ENCODE measurements at places on chromosomes 3 and 15. TPM values are rescaled to one million over a fixed set of nuclear protein-coding genes. Genes with fewer than 3 reads are reported as not detected.

DNA sequence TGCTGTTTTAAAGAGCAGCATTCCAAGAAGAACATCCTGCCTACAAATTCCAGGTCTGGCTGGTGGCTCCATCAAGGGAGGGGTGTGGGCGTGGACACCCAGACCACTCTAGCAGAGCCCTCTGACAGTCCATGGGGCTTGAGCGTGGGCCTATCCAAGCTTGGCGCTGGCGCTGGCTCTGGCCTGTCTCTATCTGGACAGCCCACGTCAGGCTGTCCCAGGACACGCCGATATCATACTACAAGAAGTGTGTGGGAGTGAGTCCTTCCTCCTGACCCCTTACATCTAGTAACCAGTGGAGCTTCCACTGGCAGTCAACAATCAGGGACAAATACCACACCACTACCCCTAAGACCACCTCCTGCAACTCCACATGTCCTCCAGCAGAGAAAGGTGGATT, 17.1 kb upstream of the DUSP7 start:
- no peak for DNase-seq

DNA sequence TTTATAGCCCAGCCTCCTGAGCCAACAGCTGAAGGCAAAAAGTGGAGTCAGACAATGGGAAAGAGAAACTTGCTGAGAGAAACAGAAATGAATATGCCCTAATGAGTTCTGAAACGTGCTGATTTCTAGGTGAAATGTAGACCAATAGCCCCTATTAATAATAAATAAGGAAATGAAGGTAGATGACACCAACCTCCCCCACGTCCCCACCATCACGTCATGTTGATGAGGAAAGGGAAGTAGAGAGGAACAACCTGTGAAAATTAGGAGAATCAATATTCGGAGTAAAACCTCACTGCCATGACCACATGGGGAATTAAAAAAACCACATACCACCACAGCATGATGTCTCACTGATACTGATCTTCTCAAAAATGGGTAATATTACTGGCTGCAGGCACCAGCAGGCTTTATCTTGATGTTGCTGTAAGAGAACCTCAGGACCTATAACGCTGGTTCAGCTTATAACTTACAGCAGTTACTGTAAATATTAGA, 64.0 kb downstream of the KAT2B start:
- no peak for DNase-seq

DNA sequence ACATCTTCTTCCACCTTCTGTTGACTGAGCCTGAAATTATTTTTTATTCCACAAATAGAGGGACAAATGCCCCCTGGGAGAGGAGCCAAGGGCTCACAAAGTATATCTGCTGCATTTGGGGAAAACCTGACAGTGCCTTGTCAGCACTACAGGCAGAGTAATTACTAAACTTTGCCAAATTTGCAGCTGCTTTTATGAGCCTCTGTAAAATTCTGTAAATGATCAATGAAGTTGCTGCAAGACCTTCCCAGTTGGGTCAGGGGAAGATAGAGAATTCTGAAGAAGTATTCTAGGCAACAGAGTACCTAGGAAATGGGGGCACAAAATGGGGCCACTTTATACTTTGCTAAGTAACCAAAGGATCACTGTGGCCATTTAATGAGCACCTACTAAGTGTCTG, 10.5 kb downstream of the GHSR start:
- no peak for DNase-seq

DNA sequence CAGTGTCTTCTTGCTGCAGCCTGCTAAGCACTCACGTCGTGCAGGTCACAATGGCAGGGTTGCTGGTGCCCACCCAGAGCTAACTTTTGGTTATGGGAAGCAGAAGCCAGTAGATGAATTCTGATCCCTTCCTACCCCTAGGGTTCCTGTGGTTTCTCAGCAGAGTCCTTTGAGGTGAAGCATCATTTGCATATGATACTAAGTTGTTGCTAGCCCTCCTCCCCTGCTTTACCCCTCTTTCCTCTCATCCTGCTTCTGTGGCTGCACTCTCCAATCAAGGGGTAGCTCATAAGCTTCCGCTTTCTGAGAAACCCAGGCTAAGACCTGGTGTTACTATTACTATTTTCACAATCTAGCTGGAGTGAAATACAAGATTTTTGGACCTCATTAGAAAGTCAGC, 22.1 kb upstream of the HEG1 start:
- peak; percentile 76 for DNase-seq

- DNase-seq = no peak
Observed at GRCh38 chr3:58706395-58707167, 40.0 kb upstream of the FAM3D start.

GRCh38 chr15:76208084-76208785, 103.0 kb downstream of the ETFA start:
- no peak for DNase-seq

DNA sequence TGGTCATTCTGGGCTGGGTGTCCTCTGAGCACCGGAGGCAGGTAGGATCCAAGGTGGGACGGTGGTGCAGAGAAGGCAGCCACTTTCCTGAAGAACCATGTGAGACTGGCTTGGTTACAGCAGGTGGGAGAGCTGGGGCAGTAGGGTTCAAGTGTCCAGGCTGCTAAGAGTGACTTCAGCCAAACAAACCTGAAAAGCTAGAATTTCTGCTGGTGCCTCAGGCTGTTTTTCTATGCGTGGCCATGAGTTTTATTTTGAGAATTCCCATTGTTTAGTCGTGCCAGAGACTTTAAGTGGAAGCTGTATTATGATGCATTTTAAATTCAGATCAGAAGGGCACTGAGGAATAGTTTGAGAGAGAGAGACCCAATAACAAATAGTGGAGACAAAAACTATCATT, 20.1 kb downstream of the USP13 start:
- no peak for DNase-seq

DNA sequence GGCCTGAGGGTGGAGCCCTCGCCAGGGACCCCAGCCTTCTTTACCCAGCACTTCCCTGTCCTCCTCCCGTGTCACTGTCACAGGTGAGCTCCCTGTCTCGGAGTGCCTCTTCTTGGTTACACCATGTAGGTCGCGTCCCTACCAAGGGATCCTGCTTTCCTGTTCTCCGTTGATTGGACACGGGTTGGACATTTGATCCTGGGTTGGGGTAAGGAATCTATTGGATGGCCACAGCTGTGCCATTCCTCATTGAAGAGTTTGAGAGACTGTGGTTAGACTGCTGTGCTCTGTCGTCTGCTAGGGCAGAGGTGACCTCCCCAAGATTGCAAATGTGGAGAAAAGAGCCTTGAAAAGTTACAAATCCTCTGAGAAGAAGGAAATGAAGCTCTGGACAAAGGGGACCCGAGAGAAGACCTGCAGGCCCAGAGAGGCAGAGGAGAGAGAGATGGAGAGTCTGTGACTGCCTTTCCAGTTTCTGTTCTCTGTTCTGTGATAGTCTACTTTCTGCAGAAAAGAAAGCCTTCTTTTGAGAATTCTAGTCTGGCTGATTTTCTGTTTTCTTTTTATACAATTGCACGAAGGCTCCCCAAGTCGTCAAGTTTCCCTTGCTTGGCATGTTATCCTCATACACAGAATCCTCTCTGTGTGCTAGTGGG, 325.7 kb upstream of the RGMA start:
- no peak for DNase-seq

GRCh38 chr15:100999369-100999768, 80.2 kb downstream of the LRRK1 start:
- DNase-seq = no peak

DNA sequence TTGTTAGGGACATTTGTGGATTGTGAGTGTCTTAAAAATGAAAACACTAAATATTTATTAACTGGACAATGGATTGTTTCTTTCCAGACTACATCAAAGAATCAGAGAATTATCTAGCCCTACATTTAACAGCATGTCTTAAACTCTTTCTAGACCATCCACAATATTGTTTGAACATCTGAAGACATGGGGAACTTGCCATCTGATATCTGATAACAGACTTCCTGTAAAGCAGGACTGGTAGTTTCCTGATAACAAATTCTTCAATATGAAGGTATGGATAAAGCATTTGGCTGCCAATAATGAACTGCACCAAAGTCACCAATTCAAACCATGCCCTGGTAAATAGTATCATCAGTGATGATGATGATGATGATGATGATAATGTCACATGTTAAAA, 26.2 kb upstream of the HACD2 start:
- DNase-seq = no peak

GRCh38 chr3:152857082-152857481, 22.2 kb downstream of the P2RY1 start:
- no peak for DNase-seq

- no peak for DNase-seq
Observed at GRCh38 chr3:135197246-135197645, 402.2 kb downstream of the EPHB1 start.

- no peak for DNase-seq
Observed at GRCh38 chr15:52133510-52134220, 21.1 kb upstream of the BCL2L10 start.

DNA sequence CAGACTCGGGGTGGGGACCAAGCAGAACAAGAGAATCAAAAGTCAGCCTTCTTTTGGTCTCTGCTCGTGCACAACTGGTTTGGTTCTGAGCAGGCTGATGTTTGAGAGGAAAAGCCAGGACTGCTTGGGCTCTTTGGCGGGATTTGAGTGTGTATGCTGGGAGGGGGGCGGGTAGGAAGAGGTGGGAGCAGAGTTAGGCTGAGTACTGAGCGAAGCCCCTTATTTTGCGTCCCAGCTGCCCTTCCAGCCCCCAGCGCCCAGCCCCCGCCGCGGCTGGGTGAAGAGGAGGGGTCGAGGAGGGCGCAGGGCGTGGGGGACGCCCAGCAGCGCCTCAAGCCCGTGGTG, 153.5 kb upstream of the GOLIM4 start:
- no peak for DNase-seq

- no peak for DNase-seq
Observed at GRCh38 chr3:113039546-113039945, 48.8 kb downstream of the GTPBP8 start.

GRCh38 chr3:124697302-124697701, 33.0 kb upstream of the UMPS start:
- no peak for DNase-seq

GRCh38 chr3:158845765-158846350, 44.0 kb downstream of the MFSD1 start:
- DNase-seq = peak; percentile 82

DNA sequence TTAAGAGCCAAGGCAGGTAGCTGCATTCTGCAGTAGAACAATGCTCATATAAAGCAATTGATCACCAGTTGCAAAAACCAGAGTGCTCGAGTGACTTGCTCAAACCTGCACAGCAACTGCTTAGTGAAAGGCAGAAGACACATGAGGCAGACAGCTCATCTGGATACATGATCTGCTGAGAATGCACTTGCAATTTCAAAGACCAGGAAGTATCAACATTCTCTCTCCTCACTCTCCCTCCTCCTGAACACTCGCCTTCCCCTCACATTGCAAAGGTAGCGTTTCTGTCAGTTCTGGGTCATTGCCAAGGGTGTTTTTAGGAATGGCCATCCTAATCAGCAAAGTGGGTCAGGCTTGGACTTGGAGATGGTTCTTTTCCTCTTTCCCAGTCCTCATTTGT, 61.0 kb downstream of the BFSP2 start:
- peak; percentile 73 for DNase-seq

DNA sequence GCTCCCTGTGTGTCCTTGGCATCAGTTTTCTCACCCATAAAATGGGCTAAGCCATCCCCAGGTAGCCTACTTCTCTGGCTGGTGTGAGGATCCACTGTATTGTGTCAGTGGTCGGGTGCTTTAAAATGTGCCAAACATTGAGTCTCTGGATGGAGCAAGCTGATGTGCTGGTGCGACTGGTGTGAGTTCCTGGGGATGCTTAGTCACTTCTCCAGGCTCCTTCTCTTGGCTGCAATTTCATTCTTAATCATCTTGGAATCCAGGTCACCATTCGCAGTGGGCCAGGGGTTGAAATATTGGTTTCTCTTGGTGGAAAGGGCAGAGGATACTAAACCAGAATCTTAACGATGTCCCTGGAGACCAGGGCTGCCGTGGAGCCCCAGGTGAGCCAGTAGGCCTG, 29.3 kb downstream of the SCN5A start:
- DNase-seq = no peak

- DNase-seq = no peak
Observed at GRCh38 chr15:77122576-77122975, 51.7 kb upstream of the TSPAN3 start.

DNA sequence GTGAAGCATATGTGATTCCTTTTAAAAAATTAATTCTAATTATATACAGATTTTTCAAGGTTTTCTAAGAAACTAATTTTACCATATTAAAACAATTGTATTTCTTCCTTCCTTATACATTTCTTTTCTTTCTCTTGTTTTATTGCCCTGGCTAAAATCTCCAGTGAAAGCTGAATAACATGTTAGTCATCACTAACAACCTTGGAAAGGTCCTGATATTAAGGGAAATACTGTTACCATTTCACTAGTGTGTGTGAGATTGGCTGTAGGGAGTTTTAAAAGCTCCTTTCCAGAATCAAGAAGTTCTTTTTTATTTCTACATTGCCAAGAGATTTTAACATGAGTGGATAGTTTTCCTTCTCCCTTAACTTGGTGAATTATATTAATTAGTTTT, 229.7 kb upstream of the EIF1B start:
- DNase-seq = no peak

DNA sequence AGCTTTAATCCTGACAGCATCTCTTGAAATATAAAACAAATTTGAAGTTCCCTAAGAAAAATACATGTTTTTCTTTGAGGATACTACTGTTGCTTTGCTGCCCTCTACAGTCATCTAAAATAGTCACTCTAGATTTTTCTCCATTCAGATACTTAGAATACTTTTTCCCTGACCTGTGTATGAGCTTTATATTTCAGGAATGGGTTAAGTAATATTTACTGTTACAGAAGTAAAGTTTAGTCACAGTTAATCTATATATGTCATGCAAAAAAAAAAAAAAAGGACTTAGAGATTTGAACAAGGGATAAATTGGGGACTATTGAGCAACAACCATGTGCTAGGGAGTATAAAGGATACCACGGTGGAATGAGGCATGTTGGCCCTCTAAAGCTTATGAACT, 8.8 kb downstream of the NECTIN3 start:
- peak; percentile 45 for DNase-seq

GRCh38 chr3:184678317-184679055, 33.4 kb downstream of the MAGEF1 start:
- DNase-seq = no peak

Gene SPINK8
- not detected for total RNA-seq

Gene KLHL40
- total RNA-seq = not detected

Gene ZNF106
- 144 TPM for total RNA-seq

Gene PAQR9
- not detected for total RNA-seq

Gene CDAN1
- 35.9 TPM for total RNA-seq

Gene ELL3
- total RNA-seq = 522 TPM

Gene STRC
- total RNA-seq = 1.2 TPM

Gene CCDC39
- total RNA-seq = not detected

Gene SCAANT1
- not detected for total RNA-seq

Gene TERC
- total RNA-seq = 1,851 TPM

Gene RAB6B
- not detected for total RNA-seq

Gene ZMYND10
- total RNA-seq = 1.4 TPM

Gene FMN1
- total RNA-seq = 1.1 TPM

Gene KLHL6
- total RNA-seq = 41.1 TPM

Gene ZNF860
- 22.4 TPM for total RNA-seq

Gene RASGRF1
- 3.6 TPM for total RNA-seq

Gene PLCL2
- 2.5 TPM for total RNA-seq

Gene FBXO22
- 39.7 TPM for total RNA-seq

Measured in Karpas-422 (cell line).